Fibroblast of lung (primary cell): ENCODE measurements at places on chromosomes 1 and 21. TPM values are rescaled to one million over a fixed set of nuclear protein-coding genes. Genes with fewer than 3 reads are reported as not detected.

DNA sequence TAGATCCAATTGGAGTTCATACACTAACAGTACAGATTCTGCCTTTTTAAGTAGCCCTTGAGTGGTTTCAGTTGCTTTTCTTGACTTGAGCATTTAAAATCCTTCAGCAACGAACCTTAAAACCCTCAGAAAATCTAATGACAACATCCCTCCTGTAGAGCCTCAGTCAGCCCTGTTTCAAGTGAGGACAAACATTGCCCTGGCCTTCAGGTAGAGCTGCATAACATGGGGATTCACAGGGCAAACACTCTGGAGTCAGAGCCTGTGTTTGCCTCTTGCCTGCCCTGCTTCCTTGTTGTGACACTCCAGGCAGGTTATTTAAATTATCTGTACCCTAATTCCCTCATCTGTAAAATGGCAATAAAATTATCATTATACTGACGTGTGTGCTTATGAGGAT lies 96.1 kb upstream of the KCNA3 start:
- no peak for DNase-seq

DNA sequence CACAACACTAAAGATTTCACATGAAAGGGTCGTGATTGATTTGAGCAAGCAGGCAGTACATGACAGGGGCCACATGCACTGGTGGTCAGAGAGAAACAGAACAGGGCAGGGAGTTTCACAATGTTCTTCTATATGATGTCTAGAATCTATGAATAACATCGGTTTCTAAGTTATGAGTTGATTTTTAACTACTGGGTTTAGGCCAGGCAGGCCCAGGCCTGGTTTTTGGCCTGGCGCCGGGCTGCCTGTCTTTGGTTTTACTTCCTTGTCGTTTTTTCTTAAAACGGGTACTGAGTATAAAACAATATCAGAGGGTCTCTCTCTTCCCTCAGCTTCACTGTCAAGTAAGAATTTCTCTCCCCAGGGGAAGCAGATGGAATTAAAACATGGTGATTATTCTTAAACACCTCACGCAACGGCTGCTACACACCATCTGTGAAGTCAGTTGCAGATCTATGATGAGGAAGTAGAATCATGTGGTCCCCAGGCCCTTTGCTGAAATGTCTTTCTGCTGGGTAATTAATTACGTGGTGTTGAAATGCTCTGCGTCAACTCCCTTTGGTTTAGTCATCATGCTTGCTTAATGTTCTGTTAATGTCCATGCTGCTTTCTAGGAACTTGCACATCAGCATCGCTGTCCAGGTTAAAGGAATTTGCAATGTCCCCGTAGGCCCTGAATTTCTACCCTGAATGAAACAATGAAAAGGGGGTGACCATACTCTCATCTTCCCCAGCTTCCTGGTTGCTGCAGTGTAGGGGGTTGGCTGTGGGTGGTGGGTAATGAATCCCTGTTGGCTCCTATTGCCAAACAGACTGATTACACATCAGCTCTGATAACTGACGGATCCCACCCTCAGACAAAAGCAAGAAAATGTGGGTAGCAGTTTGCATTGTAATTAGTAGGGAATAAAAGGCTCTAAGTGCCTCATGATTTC lies 70.3 kb downstream of the SERINC2 start:
- DNase-seq = peak; percentile 94

DNA sequence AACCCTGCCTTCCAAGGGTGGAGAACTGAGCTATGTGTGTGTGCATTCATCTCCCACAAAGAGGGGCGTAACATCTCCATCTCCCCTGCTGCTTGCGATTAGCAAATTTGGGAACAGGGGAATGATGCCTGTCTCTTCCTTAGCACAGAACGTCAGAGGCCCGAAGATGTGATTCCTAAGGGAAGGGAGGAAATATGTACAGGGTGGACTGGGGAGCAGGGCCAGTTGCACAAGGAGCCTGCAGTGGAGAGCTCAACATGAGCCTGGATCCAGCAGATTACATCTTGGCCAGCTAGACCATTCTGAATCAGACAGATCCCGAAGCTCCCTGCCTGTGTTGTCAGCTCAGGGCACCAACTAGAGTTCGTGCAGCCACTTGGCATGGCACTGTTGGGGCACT lies 118.1 kb downstream of the NGF start:
- no peak for DNase-seq

SMIM12 gene
- total RNA-seq = 14.4 and 18.2 TPM in 2 replicates

GRCh38 chr1:11539850-11540772 lies 61.2 kb downstream of the DISP3 start:
- no peak for DNase-seq

NTNG1 gene
- 4.4 and 8.6 TPM in 2 replicates for total RNA-seq

ARHGEF16 gene
- under 0.01 and 0.17 TPM in 2 replicates for total RNA-seq

C1orf146 gene
- total RNA-seq = not detected in 2 replicates

DNA sequence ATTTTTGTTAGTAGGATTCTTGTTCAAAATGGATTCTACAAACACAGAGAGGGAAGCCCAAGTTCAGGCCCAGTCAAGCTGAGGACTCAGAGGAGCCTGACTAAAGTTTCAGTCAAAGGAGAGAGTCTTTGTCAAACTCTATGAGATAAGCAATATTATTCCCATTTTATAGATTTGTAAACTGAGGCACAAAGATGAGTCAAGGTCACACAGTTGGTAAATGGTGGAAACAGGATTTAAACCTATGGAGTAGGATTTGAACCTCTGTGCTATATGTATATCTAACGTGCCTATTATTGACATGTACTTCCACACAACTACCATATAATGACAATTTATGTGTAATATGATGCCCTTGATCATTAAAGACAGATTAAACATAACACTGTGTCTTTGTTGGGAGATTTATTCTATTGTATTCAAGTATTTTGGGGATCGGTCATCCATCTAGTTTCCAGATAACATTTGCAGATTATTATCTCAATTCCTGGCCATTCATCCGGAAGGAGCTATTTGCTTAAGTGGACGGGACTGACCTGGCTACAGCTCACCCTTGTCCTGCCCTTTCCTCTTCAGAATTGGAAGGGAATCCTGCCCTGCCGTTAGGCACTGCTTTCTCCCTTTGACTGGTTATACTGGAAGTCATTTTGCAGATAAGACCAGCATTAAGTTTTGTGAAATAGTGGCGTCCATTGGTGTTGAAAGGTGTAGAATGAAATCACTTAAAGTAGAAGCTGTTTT lies 86.1 kb upstream of the LMO4 start:
- no peak for DNase-seq

DNA sequence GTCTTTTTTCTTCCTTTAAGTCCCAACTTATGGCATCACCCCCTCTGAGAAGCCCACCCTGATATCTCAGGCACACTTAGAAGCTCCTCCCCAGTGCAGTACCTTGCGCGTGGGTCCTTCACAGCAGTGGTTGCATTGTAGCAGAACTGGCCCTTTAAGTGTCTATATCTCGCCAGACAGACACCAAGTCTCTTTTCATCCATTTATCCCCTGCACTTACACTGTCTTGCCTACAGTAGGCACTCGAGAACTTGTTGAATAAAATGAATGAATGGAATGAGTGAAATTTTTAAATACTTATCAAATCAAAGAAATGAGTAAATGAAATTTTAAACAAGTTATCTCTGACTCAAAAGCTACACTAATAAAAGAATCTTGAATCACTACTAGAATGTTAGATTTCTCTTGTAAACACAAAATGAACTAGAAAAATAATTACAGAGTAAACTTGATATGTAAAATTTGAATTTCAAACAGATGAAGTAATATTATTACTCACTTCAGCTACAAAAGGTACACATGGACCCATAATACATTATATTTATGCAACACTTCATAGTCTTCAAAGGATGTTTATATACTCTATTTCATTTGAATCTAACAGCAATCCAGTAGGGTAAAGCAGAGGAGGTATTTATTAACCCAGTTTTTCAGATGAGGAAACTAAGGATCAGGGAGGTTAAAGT lies 54.7 kb upstream of the MAN1A2 start:
- peak; percentile 62 for DNase-seq

DNA sequence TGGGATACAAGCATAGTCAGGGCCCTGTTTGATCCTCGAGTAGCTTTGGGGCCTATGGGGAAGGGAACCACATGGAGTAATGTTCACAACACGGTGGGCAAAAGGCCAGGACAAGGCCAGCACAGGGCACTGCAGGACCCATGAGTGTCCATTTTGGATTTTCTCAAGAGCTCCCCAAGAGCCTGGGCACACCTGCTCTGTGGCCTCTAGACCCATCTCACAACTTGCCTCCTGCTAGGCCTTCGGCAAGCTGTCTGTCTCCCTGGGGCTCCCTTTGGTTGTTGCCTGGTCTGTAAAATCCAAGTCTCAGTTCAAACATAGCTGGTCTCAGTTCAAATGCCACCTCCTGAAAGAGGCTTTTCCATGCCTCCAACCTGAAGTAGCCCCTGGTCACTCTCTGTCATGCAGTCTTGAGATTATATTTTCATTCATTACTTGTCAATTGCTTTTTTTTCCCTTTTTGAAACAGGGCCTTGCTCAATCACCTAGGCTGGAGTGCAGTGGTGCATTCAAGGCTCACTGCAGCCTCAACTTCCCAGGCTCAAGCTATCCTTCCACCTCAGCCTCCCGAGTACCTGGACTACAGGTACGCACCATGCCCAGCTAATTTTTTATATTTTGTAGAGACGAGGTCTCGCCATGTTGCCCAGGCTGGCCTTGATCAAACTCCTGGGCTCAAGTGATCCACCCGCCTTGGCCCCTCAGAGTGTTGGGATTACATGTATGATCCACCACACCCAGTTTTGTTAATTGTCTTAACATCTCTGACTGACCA lies 107.4 kb downstream of the MATN1 start:
- no peak for DNase-seq

DNA sequence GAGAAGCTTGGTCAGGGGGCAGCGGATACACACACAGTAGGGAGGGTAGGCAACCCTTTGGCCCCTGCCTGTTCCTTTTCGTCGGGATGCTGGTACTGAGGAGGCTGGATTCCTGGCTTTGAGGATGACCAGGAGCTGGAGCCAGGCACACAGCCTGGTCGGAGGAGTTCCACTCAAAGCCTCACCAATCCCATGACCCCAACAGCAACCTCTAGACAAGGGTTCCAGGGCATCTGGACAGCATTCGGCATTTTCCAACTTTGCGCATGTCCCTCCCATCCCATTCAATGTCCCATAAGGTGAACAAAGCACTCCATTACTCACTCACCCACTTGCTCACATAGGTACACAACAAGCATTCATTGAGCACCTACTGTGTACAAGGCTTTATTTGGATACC lies 42.6 kb upstream of the HMGB4 start:
- no peak for DNase-seq

- no peak for DNase-seq
Measured at GRCh38 chr1:234833118-234833517, 223.1 kb upstream of the IRF2BP2 start.

- DNase-seq = no peak
Measured at GRCh38 chr1:53420341-53420740, 38.9 kb upstream of the DMRTB1 start.

- DNase-seq = no peak
Measured at GRCh38 chr1:162882248-162882674, 21.3 kb upstream of the CCDC190 start.

PTGFR gene
- total RNA-seq = 25.7 and 32.7 TPM in 2 replicates

DNA sequence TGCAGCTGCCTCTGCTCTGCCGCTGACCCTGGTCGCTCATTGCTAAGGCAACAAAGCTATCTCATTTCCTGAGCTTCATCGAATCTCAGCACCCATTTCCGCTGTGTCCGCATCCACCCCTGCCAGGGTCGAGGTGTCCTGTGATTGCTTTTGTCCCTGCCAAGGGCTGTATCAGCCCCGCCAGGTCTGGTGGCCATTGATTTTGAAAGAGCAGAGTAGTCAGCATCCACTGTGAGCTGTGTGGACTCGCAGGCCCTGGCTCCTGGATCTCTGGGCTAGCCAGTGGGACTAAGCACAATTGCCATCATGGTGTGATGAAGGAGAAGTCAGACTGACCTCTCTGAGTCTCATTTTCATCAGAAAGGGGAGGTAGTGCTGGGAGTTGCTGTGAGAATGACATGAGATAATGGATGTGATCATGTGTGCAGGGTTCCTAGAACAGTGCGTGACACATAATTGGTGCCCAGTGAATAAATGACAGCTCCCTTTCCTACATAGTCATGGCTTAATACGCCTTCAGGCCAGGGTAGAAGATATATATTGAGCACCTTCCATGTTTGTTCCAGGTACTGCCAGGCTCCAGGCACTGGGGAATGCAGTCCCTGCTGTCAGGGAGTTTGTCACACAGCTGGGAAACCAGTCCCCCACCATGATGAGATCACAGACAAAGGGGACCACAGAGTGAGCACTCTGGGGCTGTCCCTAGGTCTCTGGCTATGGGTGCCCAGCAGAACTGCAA lies 32.1 kb downstream of the NAV1 start:
- no peak for DNase-seq

GRCh38 chr1:70358921-70359564 lies 4.5 kb upstream of the ANKRD13C start:
- peak; percentile 87 for DNase-seq

HOOK1 gene
- total RNA-seq = under 0.01 TPM in 2 replicates

EPS8L3 gene
- not detected in 2 replicates for total RNA-seq

CLCA4 gene
- not detected in 2 replicates for total RNA-seq

KCNE2 gene
- total RNA-seq = 0.17 TPM in 1 of 2 replicates, not detected in the other

DNA sequence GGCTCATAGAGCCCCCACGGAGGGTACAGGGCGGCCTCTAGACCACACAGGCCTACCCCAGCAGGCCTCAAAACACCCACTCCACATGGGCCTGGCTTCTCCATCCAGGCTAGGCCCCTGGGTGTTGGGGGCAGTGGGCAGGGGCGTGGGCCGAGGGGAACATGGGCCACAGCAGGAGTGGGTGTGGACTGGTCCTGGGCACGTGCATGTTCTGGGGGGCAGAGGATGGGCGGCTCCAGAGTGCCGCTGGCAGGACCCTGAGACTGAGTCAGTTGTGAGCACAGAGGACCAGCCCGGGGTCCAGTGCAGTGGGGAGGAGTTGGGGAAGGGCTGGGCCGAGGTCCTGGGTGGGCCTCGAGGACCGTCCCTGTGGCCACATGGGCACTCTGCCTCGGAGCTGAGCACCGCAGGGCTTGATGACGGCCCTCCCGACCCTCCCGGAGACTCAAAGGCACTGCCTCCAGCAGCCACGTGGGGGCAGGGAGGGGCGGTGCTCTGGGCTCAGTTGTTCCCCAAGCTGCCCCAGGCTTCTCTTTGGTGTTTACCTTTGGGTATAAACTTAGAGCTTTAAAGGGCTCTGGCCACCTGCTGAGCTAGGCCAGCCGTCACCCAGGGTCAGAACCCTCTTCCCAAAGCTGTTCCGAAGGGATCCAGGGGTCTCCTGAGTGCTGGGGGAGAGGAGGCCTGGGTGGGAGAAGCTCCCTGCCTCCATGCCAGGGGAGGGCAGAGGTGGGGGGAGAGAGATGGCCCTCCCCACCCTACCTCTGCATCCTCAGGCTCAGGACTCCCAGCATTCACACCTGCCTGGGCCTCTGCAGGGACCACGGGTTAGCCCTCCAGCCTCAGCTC lies 79.9 kb downstream of the MORN1 start:
- peak; percentile 56 for DNase-seq

SPRR2G gene
- total RNA-seq = not detected in 2 replicates

DNA sequence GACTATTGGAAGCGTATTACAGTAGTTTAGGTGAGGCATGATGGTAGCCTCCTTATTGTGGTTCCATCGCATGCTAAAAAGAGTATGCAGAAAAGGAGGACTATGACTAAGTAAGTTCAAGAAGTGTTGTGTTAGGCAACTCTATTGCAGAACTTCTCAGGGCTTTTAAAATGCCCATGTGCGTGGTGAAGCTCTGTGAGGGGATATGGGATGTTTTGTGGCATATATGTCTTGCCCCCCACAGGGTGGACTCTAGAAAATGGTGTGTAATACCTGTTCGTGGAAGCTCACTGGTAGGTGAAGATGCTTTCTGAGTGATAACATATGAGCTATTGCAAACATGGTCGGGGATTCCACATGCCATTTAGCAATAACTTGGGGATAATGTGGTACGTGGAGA lies 31.7 kb downstream of the MAN1A2 start:
- DNase-seq = no peak

MMP23B gene
- 4.6 and 9.8 TPM in 2 replicates for total RNA-seq

USP1 gene
- 19.5 and 20.0 TPM in 2 replicates for total RNA-seq
